ENCODE measurements at places on chromosomes 4 and X. TPM values are rescaled to one million over a fixed set of nuclear protein-coding genes. Genes with fewer than 3 reads are reported as not detected.

Gene C4orf36
- not detected for polyA plus RNA-seq

Gene WDFY3
- polyA plus RNA-seq = 5.4 TPM

Gene IL13RA2
- 0.10 TPM for polyA plus RNA-seq

Gene RPA4
- polyA plus RNA-seq = 0.15 TPM

Gene DTHD1
- polyA plus RNA-seq = not detected
